ENCODE measurements at places on chromosomes 11 and 22.
A peak's percentile ranks its signal among the peaks of the same experiment; 100 is the strongest.

GRCh38 chr11:123166071-123166559, 28.9 kb downstream of the CLMP start:
- DNase-seq, result no peak

DNA sequence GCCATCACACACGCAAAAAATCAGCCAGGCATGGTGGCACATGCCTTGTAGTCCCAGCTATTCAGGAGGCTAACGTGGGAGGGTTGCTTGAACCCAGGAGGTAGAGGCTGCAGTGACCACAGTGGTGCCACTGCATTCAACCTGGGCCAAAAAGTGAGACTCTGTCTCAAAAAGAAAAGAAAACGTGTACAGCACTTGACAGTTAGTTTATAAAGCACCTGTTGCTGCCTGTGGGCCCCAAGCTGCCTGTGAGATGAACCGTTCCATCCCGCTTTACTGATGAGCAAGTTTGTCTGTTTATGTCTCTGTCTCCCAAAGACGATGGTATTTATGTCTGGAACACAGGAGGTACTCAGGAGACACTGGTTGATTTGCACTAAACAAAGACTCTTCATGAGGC, 1.5 kb upstream of the PRR5 start:
- no peak for DNase-seq

DNA sequence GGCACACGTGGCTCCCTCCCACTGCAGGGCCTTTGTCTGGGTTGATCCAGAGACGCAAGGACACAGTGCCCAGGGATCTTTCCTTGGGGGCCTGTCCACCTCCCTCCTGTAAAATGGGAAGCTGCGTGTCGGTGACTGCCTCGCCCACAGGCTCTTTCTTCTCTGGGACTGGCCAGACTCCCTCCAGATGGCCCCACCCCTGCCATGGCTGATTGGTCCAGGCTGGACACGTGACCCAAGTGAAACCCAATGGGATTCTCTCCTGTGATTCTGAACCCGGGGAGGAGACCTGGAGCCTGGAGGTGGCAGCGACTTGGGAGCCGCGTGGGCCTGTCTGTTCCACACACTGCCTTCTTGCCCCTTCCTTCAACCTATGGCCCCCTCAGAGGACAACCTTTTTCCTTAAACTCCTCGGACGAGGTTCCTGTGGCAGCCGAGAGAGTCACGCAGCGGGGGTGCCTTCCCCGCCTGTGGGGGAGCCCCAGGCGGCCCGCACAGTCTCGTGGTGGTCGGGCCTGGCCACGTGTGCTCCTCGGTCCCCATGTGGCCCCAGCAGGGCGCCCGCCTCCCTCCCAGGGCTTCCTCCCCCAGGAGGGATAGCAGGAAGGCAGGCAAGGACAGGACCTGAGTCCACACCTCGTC, 12.4 kb upstream of the MPPED1 start:
- DNase-seq, result no peak

- no peak for DNase-seq
Observed at GRCh38 chr22:17797721-17798559, 23.7 kb upstream of the BID start.

GRCh38 chr22:27474112-27474571, 327.4 kb downstream of the MN1 start:
- DNase-seq, result no peak

GRCh38 chr11:71281204-71281603, 28.8 kb upstream of the SHANK2 start:
- no peak for DNase-seq

GRCh38 chr11:21707116-21707739, 485.7 kb upstream of the ANO5 start:
- no peak for DNase-seq

GRCh38 chr11:19253817-19254216, 13.1 kb upstream of the E2F8 start:
- no peak for DNase-seq

DNA sequence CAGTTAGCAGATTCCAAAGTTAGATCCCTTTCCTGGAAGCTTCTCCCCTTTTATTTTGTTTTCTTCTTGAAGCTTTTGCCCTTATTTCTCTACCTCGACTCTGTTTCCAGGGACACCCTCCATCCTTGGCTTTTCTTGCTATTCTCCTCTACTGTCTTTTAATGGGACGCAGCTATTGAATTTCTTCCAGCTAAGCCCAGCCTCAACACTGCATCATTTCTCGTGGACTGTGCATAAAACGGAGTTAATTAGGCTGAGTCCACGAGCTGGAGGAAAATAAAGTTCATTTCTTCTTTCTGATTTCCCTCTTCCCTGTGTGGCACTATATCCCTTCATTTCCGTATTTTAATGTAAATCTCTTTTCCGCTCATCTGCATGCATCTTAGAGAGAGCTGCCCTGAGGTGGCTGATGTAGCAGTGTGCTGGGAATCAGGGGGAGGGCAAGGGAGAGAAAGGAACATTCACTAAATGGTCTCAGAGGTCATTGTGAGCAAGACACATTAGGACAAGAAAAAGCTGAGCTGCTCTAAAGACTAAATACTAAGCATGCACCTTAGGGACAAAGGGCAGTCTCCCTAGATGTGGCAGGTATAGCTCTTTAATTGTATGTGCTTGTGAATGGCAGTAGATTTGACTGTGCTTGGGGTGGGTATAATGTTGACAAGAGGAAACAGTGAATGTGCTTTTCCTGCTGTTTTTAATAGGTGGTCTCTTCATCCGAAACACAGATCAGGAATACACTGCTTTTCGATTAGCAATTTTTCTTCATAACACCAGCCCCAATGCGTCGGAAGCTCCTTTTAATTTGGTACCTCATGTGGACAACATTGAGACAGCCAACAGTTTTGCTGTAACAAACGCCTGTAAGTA, 1.9 kb downstream of the GRIA4 start:
- no peak for DNase-seq

- DNase-seq, result no peak
Observed at GRCh38 chr11:1727096-1727690, 23.2 kb downstream of the IFITM10 start.

GRCh38 chr11:46410021-46410420, 18.4 kb upstream of the CHRM4 start:
- no peak for DNase-seq

GRCh38 chr22:17319546-17319945, 49.7 kb upstream of the CECR2 start:
- DNase-seq, result no peak

DNA sequence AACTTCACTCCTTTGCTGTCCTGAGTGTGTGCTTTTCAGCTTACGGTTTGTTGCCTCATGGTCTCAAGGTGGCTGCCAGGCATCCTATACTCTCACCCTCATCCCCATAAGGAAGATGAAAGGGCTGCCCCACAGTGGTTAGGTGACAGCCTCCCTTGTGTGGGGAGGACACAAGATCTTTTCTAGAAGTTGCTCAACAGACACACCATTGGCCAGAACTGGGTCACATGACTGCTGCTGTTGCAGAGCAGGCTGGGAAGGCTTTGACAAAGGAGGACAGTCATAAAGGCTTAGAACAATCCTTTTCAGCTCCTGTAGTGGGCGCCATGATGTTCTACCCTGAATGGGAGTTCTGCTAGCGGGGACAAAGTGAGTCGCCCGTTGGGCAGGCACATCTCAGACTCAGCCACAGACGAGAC, 69.7 kb upstream of the RASD2 start:
- no peak for DNase-seq

DNA sequence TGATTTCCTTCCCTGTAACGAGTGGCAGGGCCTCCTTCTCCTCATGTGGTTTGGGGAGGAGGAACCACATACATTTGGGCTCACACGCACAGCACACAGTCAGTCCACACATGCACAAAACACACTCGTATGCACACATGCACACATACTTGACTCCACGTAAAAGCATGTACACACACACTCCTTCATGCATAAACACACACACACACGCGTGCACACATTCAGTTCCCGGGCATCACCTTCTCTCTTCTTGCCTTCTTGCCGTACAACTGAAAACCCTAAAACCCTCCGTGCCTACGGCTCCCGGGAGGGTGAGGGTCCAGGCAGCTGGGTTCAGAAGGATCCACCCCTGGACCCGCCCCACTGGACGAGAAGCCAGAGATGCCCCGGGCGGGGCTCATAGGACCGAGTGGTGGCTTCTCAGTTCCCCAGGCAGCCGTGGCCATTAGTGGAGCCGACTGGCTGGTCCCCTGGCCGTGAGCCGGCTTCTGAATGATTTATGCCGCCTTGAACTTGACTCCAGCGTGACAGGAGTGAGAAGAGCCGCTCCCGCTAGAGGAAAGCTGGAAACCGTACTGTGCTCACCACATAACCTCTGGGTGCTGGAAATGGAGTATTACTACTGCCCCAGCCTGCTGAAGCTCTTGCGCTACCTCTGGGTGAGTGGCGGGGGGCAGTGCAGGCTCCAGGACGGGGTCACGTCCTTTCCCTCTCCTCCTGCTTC, 117.4 kb downstream of the KIAA1671 start:
- no peak for DNase-seq

DNA sequence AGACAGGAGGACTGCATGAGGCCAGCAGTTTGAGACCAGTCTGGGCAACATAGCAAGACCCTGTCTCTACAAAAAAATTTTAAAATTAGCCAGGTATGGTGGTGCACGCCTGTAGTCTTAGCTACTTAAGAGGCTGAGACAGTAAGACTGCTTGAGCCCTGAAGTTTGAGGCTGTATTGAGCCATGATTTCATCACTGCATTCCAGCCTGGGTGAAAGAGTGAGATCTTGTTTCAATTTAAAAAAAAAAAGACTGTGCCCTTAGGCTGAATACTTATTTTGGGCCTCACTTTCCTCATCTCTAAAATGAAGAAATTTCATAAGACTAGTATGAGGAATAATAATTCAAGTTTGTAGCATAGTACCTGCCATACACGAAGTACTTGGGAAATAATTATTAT, 6.9 kb downstream of the AQP11 start:
- DNase-seq, result no peak

DNA sequence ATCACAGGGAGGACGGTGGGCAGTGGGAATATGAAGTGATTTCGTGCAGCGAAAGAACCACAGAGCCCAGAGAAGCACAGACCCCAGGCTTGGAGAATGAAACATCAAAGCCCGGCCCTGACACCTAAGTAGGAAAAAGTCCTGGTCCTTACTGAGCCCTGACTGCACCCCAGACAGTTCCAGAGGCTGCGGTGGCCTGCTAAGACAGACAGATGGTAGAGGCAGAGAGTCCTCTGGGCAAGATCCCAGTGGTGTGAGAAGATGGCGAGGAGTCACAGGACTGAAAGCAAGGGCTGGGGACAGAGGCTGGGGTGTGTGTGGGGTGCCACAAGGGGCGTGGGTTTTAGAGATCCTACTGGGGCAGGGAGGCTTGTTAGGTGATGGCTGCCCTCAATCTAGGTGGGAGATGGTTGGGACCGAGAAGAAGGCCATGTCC, 3.7 kb downstream of the CBX6 start:
- no peak for DNase-seq

DNA sequence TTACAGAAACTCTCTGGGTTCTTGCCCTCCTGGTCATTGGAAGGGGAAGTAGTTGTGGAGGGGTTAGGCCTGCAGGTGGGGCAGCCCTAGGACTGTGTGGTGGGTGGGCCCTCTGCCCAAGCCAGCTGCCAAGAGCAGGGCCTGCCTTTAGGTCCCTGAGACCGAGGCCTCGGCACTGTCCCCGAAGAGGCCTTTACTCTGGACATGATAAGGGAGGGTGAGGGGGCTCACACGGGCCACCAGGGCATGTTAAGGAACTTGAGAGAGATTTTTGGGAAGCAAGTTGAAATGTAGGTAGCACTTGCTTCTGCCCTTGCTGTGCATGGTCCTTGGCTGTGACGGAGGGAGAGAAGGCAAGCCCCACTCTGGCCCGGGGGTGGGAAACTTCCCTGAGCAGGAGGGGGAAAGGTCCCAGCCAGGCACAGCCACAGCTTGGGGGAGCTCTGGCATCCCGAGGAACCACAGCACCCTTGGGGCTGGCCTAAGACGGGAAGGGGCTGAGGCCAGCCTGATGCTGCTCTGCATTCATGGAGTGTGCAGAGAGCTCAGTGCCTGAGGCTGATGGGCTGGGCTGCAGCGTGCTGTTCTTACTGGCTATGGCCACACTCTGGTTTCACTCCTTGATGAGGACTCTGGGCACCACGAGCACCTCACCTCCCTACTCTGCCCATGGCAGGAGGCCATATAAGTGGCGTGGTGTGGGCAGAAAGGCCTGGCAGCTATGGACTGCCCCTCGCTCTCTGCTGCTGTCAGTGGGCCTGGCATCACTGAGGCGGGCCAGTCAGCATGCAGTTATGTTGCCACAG, 7.8 kb upstream of the RANBP1 start:
- DNase-seq, result no peak

- no peak for DNase-seq
Observed at GRCh38 chr11:8167796-8168195, 1.0 kb downstream of the RIC3 start.

GRCh38 chr11:120192831-120193625, 17.8 kb upstream of the OAF start:
- no peak for DNase-seq

DNA sequence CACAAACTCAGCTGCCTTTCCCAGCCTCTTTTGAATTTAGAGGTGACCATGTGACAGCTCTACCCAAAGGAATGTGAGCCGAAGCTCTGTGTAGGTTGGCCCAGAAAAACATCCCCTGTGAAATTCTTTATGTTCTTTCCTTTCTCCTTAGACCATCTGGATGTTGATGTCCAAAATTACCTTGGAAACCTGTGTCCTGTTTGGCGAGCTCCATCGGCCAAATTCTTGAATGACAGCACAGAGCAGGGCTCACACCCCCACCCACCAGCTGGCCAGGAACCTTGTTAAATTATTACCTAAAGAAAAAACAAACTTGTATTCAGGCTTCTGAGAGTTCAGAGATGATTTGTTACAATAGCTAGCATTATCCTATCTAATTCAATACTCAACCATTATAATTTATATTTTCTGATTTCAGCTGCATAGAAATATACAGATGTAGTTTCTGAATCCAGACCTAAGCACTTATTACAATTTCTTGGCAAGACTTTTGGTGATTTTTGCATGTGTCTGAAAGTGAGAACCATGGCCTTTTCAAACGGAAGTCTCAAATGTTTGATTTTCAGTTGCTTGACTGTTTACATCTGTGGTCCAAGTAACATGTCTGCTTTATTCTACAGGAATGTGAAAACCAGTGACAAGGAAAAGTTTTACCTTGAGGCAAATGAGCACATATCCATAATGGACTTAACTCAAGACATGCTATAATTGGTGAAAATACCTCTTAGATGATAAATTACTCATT, 554.2 kb downstream of the NTM start:
- DNase-seq, result no peak

- DNase-seq, result no peak
Observed at GRCh38 chr11:59756845-59757244, 1.7 kb downstream of the STX3 start.

- no peak for DNase-seq
Observed at GRCh38 chr11:27171376-27171958, 130.9 kb downstream of the BBOX1 start.

- DNase-seq, result peak; percentile 57
Observed at GRCh38 chr11:93234602-93235207, 36.9 kb upstream of the SLC36A4 start.

- DNase-seq, result no peak
Observed at GRCh38 chr11:14656536-14657457, 13.2 kb downstream of the PDE3B start.

All from activated CD4-positive, alpha-beta T cell treated with anti-CD3 and anti-CD28 coated beads for 24 hours (primary cell).